Activated naive CD4-positive, alpha-beta T cell treated with Interleukin-2 at 50 U/mL for 16 hours (primary cell): ENCODE measurements at places on chromosomes 5 and 9.
A peak's percentile ranks its signal among the peaks of the same experiment; 100 is the strongest.

- no peak for DNase-seq
Observed at GRCh38 chr9:125376261-125377226, 114.9 kb downstream of the GAPVD1 start.

DNA sequence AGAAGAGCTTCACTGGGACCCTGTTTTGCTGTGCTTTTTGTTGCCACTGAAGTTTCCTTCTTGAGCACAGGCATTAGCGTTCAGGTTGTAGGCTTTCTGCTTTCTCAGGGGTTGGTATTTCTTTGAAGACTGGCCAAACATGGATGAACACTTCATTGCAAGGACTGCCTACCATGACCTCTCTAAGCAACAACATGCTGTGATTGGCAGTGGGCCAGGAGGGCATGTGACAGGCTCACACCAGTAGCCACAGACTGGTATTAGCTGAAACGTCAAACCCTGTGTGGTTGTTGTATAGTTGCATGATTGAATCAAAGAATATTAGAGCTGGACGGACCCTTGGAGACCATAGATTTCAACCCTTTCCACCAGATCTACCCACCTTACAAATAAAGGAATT, 20.0 kb upstream of the MLANA start:
- no peak for DNase-seq

- DNase-seq, result no peak
Observed at GRCh38 chr5:139647506-139648204, 494 bp upstream of the CXXC5 start.

GRCh38 chr9:88835038-88835466, 156.2 kb upstream of the S1PR3 start:
- DNase-seq, result no peak

DNA sequence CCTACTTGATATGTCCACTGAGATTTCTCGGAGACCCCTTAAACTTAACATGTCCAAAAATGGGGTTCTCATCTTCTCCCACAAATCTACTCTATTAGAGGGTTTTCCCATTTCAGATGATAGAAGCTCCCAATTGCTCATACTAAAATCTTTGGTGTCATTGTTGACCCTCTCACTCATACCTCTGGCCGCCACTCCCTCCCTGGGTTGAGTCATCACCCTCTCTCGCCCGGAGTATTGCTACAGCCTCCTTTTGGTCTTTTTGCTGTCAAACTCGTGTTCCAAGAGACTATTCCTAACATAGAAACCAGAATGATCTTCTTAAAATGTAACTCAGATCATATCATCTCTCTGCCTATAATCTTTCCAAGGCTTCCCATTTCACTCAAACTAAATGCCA, 91.0 kb upstream of the GNAQ start:
- no peak for DNase-seq

DNA sequence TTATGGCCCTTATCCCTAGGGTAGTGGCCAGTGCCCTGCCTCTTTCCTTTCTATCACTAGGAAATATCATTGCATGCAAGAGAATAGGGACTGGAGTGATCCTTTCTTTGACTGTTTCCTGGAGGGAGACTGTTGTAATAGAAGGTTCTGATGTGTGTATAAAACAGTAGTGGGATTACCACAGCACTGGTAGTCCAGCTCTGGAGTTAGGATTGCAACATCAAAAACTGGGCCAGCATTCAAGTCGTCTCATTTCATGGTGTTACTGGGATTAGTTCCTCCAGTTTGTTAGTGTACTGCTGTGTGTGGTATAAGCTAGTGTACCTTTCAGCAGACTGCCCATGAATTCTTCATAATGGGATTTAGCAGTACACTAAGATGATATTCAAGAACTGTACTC, 45.8 kb downstream of the KIAA1958 start:
- DNase-seq, result no peak

DNA sequence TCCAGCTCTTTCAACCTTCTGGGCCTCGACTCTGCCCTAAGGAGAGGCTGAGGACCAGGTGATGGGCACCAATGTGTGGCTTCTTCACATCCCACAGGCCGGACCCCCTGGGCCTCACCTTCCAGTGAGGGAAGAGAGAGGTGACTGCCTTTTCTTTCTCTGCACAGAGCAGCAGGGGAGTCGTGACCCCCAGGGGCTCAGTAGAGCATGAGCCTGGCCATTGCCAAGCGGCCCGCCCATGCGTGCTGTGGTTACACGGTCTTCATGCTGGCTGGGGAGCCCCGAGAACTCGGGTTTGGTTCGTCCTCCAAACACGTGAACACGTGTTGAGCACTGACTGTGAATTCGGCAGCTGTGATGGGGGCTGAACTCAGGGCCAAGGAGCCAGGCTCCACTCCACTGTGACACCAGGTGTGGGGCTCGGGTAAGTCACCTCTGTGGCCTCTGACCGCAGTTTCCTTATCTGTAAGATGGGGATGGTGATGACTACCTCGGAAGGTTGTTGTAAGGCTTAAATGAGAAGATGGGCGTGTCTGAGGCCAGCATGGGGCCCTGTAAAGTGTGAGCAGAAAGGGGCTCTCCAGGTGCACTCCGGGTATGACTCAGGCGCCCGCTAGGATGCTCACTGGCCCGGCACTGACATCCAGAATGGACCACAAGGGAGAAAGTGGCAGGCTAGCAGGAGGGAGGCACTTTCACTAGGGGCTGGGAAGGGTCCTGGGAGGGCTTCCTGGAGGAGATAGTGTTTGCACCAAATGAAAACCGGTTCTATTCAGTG, 13.4 kb upstream of the GRHPR start:
- peak; percentile 85 for DNase-seq

DNA sequence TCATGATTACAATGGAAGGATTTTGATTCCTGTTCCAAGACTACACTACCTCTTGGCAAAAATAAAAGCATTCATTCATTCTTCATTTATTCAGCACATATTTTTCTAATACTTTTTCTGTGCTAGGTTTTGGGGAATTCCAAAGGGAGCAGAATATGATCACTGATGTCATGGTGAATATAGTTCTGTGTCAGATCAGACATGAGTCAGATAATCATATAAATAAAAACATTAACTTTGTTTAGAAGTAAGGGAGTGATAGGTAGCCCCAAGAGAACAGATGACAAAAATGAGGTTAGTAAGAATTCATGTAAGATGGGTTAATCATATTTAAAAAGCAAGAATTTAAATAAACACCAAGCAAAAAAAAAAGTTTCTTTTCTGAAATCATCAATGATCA, 94.1 kb upstream of the RANBP6 start:
- DNase-seq, result no peak

GRCh38 chr5:39200081-39200480, 19.3 kb downstream of the FYB1 start:
- DNase-seq, result peak; percentile 49

DNA sequence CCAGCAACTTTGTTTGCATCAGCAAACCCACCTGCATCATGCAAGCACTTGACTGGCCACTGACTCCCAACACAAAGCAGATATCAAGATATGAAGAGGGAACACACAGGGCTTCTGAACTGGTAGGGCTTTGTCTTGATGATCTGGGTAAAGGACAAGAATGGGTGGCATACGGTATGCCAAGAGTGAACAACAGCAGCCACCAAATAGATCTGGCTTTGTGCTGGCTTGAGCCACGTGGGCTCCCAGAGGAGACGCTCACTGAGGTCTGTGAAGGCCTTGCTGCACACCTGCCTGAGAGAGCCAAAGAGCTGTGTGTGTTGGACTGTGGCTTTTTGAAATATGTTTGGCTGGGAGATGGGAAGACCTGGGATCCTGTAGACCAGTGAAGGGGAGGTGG, 43.5 kb downstream of the FGF1 start:
- no peak for DNase-seq

GRCh38 chr5:150766251-150766650, 7.4 kb upstream of the DCTN4 start:
- no peak for DNase-seq

GRCh38 chr9:93486268-93486667, 32.9 kb upstream of the FAM120AOS start:
- no peak for DNase-seq

DNA sequence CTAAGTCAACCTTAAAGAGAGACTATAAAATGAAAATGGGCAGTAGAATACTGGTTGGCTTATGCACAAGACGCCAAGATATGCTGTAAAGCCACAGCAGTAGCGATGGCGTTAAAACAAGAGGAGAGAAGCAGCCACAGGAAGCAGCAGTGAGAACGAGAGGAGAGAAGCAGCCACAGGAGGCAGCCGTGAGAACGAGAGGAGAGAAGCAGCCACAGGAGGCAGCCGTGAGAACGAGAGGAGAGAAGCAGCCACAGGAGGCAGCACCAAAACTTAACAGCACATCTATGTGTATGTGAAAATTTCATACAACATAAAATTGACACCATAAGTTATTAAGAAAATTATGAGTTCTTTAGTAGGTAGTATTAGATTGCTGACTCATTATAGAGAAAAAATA, 2318.6 kb upstream of the ACO1 start:
- peak; percentile 4 for DNase-seq

- DNase-seq, result no peak
Observed at GRCh38 chr9:137663584-137663983, 44.8 kb downstream of the EHMT1 start.

GRCh38 chr5:37940931-37941623, 101.2 kb upstream of the GDNF start:
- no peak for DNase-seq

GRCh38 chr9:18605766-18606180, 131.8 kb downstream of the ADAMTSL1 start:
- DNase-seq, result no peak

DNA sequence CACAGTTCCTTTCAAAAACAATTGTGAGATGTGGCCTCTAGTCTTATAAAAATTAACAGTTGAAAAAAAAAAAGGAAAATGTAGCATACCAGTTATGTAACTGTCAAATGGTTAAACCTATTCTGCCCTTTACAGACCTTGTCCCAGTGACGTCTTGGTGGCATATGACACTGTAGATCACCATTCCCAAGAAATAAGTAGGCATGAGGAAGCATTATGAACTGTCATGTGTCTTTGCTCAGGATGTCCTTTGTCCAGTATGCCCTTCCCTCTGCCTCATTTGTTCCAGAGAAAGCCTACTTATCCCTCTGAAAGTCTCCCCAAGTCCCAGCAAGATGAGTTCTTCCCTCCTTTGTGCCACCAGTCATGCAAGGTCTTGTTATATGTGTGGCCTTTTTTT, 63.2 kb downstream of the PAM start:
- DNase-seq, result no peak

DNA sequence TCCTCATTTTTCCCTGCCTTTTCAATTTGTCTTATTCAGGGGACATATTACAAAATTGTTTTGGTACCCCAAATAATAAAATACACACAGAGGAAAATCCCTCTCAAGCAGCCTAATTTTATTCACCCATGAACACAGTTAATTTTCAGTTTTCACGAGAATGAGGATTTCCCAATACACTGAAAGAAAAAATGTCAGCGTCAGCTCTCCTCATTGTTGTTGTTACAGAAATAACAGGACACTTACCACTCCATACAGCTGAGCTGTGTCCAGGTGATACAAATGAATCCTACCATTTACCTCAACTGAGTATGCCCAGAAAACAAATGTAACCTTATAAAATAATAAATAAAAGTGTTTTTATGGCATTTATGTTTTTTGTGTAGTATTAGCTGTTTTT, 144.6 kb upstream of the PCA3 start:
- DNase-seq, result no peak

DNA sequence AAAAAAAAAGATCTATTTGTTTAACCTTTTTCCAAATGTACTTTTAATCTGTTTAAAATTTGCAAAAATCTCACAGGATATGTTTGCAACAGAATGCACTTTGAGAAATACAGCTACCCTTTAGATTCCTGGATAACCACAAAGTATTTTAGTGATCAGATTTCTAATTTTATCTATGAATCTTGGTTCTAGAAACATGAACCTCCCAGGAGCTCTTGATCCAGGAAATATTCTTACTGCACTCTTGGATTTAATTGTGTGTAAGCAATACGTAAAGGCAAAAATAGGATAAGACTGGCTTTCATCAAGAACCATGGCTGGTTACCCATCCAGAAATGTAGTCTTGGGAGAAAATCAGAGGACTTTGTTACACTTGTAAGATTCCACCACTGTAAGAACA, 1581.8 kb upstream of the WWC1 start:
- DNase-seq, result no peak

- peak; percentile 25 for DNase-seq
Observed at GRCh38 chr9:96383165-96383942, at the start of gene SLC35D2. TSS of gene SLC35D2 (minus strand) at chr9:96383711. CDS start at chr9:96383634, 77 bp downstream.

DNA sequence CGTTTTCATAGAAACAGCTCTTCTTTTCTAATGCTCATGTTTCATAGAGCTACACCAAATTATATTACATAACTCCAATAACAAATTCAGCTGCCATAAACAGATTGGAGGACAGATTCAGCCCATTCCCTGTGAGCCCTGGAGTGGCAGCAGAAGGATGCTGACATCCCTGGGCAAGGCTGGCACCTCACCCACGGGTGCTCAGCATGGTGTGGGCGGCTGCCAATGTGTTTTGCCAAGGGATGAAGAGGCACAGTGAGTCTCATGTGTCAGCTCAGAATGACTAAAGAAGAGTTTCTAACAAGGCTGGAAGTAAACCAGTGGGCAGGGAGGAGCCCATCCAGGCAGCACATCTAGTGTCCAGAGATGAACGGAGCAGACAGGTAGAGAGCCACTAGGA, 127.1 kb upstream of the ICE1 start:
- DNase-seq, result no peak

- DNase-seq, result no peak
Observed at GRCh38 chr9:91376239-91376638, 14.5 kb upstream of the AUH start.

GRCh38 chr5:14834584-14835550, 36.7 kb downstream of the ANKH start:
- no peak for DNase-seq

DNA sequence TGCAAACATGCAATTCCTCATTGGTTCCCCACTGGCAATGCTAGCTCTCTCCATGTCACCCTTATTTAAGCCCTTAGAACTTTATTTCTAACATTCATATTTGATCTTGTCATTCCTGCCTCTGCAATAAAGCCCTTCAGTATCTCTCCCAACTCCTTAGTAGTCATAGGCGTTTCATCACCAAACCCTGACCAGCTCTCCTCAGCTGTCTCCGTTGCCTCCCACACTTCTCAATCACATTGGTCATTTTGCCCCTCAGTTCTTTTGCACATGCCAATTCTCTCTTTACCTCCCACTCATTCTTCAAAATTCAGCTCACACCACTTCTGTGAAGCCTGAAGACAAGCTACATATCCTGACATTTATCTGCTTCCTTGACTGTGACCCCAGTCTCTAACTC, 2.8 kb upstream of the RUSC2 start:
- no peak for DNase-seq

GRCh38 chr9:23743036-23743435, 83.0 kb downstream of the ELAVL2 start:
- DNase-seq, result no peak

GRCh38 chr5:40017135-40017534, 592.4 kb upstream of the DAB2 start:
- DNase-seq, result no peak

DNA sequence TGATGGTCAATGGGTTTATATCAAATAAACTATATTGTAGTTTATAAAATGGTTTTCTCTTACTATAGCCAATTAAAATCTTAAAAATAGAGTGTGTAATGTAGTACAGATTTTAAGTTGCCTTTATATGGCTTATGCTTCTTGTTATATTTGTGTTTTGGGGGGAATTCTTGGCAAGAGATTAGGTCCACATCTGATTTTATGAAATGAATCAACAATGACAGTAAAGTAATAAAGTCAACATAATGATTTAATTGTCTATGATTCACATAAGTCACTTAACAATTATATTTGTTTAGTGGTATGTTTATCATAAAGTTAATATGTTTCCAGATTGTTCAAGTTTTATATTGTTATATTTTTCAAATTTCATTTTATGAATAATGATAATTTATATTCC, 164.8 kb downstream of the COMMD10 start:
- DNase-seq, result no peak
